Activated CD4-positive, alpha-beta T cell treated with anti-CD3 and anti-CD28 coated beads, Interleukin-2, amount 50 U/mL, for 16 hours (primary cell): ENCODE measurements at places on chromosomes 6 and 20.

GRCh38 chr6:153367021-153367420, 235.9 kb upstream of the RGS17 start:
- DNase-seq, result no peak

DNA sequence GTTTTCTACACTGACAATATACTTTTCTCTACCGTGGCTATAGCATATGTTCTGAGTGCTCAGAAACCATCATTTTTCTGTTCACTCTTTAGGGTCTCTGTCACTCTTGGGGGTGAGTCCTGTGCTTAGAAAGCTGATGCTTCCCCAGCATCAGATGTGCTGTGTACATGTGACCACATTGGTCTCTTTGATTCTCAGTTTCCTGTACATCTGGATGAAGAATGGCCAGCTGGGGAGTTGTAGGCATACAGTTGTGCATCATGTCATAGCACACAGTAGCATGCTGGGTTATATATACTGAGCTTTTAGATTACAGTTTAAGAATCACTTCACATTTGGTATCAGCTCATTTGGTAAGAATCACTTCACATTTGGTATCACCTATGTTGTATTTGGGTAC, 238.6 kb upstream of the PREP start:
- no peak for DNase-seq

GRCh38 chr6:148608199-148608951, 138.5 kb upstream of the UST start:
- DNase-seq, result no peak

DNA sequence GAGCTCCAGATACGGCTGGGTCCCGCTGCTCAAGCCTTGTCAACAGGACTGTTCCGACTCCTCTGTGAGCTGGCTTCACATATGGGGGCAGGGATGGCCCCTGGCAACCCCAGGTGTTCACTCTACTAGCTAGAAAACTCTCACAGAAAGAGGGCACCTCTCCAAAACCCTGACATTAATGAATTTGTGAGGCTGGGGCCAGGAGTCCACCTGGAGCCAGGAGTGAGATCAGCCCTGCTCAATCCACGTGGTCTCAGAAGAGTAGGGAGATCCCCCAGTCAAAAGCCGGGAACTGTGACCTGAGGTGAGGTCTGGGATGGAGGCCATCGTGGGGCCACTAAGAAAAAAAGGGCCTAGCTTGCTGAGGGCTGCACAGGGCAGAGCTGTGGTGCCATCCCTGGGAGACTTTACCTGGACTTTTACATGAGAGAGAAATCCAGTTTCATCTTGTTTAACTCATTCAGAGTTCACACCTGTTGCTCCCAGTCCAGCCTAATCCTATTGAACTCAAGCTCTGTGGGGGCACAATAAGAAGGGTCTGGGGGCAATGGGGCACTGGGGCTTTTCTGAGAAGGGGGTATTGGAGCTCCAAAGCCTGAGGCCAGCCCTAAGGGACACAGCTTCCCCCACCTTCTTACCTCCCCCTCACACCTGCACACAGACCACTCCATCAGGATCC, 144.3 kb upstream of the MLN start:
- no peak for DNase-seq

DNA sequence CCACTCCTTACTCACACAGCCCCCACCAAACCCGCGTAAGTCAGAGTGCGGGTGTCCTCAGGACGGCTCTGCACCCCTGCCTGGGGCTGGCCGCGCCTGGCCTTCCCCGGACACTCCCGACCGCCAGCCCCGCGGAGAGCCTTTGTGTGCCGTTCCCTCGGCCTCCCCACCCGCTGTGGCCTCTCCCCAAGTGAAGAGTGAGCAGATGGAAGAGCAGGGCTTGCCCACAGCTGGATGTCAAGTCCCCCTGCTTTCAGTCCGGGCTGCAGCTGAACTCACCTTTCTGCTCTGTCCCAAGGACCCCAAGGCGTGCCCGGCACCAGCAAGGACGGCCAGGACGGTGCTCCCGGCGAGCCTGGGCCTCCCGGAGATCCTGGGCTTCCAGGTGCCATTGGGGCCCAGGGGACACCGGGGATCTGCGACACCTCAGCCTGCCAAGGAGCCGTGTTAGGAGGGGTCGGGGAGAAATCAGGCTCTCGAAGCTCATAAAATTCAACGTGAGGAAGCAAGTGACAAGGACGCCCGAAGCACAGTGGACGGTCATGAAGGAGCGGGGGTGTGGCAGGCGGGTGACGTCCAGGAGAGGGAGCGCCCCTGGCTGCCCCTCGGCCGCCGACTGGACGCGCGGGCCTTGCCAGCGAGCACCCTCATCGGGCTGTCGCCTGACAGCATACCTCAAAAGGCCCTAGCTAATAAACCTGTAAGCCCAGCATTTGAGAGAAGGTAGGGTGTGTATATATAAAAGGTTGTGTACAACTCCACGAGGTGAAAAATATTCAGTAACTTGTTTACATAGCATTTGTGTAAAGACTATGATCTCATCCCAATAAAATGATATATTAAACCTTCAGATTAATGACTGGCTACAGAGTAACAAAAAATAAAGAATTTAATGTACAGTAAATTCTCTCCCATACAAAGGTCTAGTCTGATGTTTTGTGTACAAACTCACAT, 21.1 kb downstream of the TCFL5 start:
- DNase-seq, result no peak

- DNase-seq, result no peak
These were observed 19.9 kb upstream of the CRIP3 start for GRCh38 chr6:43328528-43328927.

- DNase-seq, result no peak
These were observed 283.3 kb upstream of the MANEA start for GRCh38 chr6:95294043-95294442.

- no peak for DNase-seq
These were observed 329 bp upstream of the GPR6 start for GRCh38 chr6:109977791-109978173.
